ENCODE measurements at places on chromosomes 12 and 14.

- DNase-seq: peak; percentile 26
Observed at GRCh38 chr12:96258104-96258961, 64.2 kb downstream of the ELK3 start.

GRCh38 chr12:101230547-101230946 is 20.5 kb upstream of the SLC5A8 start:
- DNase-seq: no peak

DNA sequence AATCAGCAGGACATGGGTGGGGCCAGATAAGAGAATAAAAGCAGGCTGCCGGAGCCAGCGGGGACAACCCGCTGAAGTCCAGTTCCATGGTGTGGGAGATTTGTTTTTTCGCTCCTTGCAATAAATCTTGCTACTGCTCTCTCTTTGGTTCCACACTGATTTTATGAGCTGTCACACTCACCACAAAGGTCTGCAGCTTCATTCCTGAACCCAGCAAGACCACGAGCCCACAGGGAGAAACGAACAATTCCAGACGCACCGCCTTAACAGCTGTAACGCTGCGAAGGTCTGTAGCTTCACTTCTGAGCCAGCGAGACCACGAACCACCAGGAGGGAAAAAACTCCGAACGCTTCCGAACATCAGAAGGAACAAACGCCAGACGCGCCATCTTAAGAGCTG is 2.8 kb upstream of the CNIH1 start:
- DNase-seq: no peak

DNA sequence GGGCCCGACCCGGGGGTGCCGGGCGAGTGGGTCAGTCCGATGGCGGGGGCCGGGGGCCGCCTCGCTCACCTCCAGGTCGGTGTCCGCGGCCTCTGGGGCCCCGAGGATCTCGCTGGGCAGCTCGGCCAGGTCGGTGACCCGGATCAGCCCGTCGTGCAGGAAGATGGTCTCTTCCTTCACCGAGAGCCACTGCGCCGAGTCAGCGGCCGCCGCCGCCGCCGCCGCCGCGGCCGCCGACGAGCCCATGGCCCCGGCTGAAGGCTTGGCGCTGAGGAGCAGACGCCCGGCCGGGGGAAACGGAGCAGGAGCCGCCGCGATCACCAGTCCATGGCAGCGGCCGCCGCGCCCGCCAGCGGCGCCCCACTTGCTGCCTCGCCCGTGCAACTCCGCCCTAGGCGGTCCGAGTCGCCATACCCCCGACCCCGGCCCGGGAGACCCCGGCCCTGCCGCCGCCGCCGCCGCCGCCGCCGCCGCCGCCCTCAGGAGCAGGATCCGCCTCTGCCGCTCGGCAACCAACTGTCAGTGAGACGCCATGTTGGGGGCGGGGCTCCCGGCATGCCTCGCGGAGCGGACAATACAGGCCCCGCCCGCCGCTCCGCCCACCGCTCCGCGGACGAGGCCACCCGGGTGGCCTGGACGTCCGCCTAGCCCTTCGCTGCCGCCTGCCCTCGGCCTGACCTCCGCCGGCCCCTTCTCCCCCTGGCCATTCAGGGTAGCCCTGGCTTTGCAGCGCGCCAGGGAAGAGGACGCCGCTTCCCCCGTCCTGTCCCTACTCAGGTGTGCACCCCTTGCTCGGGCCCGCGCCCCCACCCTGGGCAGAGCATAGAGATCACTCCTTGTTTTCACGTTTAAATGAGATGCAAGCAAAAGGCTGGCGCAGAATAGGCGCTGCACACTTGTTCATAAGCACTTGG is at the start of gene HECTD4:
HECTD4 (minus strand) TSS at position 549 of the 914 bp plus-strand sequence; CDS start at position 246, 303 bp downstream.
- DNase-seq: peak; percentile 92

DNA sequence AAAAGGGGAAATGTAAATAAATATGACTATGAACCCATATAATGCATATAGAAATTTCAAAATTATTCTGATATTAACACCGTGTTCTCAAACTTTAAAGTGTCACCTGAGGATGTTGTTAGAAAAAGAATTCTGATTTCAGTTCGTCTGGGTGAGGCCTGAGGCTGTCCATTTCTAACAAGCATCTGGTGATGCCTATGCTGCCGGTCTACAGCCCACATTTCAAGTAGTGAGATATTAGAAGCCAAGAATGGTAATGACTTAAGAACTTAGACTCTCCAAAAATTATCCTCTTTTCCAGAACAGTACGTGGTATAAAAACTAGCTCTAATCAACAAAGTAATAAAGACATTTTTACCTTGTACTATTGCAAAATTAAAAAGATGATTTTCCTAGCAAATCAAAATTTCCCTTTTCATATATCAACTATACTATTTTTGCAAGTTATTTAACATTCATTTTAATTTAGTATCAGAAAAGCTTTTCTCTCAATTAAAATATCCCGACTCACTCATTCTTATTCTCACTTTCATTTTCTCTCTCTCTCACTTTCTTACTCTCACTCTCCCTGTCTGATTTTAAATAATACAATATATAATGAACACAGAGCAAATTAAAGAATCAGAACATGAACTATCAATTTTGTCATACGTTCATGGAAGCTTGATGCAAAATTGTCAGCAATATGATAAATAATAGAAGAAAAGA is 35.0 kb downstream of the PIK3C2G start:
- no peak for DNase-seq

DNA sequence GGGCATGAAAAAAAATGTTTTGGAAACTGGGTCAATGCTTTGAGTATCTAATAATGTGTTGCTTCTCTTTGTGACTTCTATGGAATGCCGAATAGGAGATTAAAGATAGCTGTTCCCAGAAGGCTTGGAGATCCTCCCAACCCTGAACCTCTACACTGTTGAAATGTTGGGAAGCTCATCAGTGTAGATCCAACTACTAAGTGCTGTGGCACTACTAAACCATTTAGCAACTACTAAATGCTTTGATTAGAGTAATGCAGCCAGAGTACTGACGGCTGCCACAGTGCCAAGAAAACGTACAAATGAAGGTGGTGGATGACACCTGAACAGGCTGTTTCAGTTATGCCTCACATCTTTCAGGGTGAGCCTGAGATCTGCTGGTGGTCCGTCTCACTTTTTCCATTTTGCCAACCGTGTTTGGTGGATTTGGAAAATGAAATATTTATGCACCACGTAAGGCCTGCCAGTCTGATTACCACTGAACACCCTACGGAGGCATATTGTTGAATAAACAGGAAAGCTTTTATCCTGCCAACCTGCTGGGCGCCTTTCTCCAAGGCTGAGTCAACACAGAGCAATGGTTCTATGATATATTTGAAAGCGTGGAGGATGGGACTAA is 938.0 kb upstream of the FLRT2 start:
- no peak for DNase-seq

DNA sequence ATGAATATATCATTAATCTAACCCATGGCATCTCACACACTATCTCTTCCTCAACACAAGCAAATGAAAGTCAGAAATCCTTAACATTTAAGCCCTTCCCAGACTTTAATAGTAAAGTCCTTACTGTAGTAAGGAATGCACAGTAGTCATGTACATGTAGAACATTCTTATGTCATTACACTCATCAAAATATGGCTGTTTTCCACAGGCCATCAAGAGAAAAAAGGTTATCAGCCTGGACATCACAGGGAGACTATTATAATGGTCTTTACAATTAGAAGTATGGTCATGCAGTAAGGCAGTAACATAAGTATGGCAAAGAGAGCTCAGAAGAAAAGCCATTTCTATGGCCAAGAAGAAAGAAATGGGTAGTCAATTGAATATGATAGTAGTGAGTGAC is 121.2 kb downstream of the SLC6A15 start:
- no peak for DNase-seq

- DNase-seq: peak; percentile 77
Observed at GRCh38 chr14:65255583-65256461, 153.5 kb upstream of the MAX start.

GRCh38 chr12:69922999-69923398 is 98.0 kb downstream of the MYRFL start:
- no peak for DNase-seq

- DNase-seq: no peak
Observed at GRCh38 chr12:130973109-130973508, 19.4 kb downstream of the ADGRD1 start.

GRCh38 chr14:104697892-104698583 is 8.6 kb downstream of the INF2 start:
- DNase-seq: no peak

- DNase-seq: no peak
Observed at GRCh38 chr14:100058777-100059437, 6.3 kb upstream of the EVL start.

- DNase-seq: no peak
Observed at GRCh38 chr12:127515941-127516340, 751.0 kb upstream of the TMEM132C start.

DNA sequence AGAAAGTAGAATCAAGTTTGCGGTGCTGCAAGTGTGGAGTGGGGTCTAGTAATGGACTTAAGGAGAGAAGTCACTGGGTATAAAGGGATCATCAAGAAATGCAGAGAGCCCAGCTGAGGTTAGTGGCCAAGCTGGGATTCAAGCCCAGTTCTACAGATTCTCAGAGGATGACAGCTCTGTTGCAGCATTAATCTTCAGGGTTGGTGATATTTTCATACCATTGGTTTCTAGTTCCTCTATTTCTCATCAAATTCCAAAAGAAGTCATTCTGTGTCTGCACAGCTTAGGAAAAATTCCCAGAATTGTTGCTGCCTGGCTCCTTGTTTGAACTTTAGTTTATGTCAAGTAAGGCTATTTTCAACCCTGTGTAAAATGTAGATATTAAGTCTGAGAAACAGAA is 169.5 kb upstream of the NTF3 start:
- DNase-seq: no peak

GRCh38 chr12:69475237-69475975 is 5.2 kb downstream of the FRS2 start:
- DNase-seq: no peak

DNA sequence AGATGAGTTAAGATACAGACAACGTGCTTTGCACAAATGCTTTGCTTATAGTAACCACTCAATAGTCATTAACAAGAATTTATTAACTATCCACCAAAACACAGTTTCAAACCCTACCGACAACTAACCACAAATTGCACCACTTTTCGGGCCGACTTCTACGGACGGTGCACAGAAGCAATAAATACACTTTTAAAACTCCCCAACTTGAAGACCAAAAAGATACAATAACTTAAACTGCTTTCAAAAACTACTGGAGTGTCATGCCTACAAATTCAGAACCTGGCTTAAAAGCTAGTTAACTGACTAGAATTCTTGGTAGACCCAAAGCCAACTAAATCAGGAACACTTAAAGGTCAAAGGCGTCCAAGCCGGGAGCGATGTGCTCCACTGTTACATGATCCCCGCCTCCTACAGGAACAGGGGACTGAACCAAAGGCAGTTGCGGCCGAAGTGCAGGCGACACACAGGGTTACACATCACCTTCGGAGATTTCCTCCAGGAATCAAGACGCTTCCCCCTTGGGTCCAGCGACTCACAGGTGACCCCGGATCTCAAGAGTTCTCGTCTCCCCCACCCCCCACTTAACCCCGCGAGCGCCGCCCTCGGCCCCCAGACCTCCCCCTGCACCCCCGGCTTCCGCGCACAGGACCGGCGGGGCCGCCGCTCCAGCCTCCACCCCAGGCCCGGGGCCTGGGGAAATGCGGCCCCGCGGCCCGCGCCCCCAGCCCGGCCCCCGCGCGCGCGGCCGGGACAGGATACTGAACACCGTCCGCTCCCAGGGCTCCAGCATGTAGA is 507 bp downstream of the SPTSSA start:
- DNase-seq: peak; percentile 43

DNA sequence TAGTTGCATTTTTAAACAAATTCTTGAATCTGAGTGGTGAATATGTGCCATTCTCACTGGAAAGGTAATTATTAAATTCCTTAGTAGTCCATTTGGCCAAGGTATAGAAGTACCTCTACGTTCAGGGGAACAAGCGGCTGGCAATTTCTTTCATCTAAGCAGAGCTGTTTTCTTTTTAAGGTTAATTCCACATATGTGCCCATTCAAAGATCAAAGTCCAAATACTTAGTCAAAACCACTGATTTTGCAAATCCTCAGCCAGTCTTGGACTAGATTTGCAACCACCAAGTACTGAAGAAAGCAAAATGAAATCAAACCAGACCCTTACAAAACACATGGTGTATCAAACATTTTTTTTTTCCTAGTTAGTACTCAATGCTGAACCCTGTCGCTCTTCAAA is 68.7 kb upstream of the JDP2 start:
- no peak for DNase-seq

- no peak for DNase-seq
Observed at GRCh38 chr12:27331291-27331926, 1.2 kb upstream of the BMAL2 start.

DNA sequence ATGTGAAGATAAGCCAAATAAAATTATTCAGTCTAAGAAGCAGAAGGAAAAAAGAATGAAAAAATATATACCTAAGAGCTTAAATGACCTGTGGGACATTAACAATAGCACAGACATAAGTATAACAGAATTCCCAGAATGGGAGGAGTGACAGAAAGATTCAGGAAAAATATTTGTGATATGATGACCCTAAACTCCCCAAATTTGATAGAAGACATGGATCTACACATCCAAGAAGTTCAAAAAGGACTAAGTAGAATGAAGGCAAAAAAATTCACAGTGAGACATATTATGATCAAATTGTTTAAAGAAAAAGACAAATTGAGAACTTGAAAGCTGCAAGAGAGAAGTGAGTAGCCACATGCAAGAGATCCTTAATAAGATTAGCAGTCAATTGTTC is 211.4 kb upstream of the OR4E1 start:
- DNase-seq: no peak

GRCh38 chr14:30580616-30581282 is 21.8 kb downstream of the G2E3 start:
- no peak for DNase-seq

DNA sequence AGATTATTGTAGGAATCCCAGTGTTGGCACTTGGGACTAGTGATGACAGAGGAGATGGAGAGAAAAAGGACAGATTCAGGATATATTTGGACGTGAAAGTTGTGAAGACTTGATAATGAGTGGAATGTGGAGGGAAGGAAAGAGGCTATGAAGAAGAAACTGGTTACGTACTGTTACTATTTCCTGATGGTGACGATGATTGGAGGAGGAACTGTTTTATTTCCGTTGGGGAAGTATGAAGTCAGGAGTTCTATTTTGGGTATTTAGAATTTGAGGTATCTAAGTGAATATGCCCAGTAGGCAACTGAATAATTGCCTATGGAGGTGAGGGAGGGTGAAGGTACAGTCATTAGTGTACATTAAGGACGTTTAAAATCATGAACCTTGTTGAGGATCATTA is 207.2 kb downstream of the TMTC2 start:
- no peak for DNase-seq

DNA sequence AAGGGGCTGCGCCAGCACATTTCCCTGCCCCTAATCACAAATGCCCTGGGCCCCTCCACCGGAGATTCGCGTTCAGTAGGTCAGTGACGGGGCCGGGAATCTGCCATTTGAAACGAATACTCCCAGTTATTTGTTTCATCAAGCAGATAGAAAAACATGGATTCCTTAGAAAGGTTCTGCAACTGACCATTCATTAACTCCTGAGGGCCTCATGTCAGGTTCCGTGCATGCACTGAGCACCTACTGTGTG is 25.6 kb upstream of the UBC start:
- DNase-seq: no peak

GRCh38 chr12:115313929-115314328 is 630.0 kb upstream of the TBX3 start:
- no peak for DNase-seq

GRCh38 chr14:96091149-96091693 is 52.1 kb downstream of the C14orf132 start:
- no peak for DNase-seq
